Activated CD4-positive, alpha-beta T cell treated with anti-CD3 and anti-CD28 coated beads, Interleukin-2, amount 50 U/mL, for 48 hours (primary cell): ENCODE measurements at places on chromosomes 5 and 9.

GRCh38 chr9:70073756-70074155 is 30.1 kb downstream of the MAMDC2 start:
- DNase-seq: no peak

GRCh38 chr9:97500263-97500662 is 1.2 kb upstream of the TMOD1 start:
- no peak for DNase-seq

DNA sequence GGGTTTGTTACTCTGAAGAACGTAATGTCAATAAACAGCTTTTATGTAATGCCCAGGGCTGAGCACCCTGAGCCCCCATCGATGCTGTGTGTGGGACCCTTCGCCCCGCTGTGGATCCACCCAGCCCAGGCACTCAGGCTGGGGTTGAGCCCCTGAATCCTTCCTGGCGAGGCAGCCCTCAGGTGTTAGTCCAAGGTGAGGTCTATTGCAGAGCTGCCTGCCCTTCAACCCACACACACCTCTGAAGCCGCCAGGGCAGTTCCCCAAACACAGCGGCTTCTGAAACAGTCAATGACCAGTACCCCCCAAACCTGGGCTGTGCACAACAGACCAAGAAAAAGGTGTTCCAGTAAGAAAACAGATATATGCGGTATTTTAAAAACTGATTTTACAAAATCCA is 11.6 kb downstream of the DIPK1B start:
- no peak for DNase-seq

- DNase-seq: no peak
Observed at GRCh38 chr9:77290373-77290772, 113.0 kb downstream of the VPS13A start.

DNA sequence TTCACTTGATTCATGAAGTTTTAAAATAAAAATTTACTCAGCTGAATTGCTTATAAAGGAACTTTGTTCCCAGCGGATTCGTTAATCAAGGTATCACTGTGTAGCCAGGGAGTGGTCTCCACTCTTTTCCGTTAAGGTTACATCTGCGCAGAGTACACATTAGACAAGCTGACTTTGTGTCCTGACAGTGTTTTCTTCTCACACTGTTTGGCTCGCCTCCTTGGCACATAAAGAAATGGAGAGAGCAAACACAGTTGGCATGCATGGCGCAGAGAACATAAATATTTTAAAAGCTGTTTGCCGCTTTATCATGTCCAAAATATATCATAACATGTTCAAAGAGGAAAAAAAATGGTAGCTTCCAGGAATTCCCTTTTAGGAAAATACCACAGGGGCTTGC is 153.2 kb downstream of the EDIL3 start:
- no peak for DNase-seq

DNA sequence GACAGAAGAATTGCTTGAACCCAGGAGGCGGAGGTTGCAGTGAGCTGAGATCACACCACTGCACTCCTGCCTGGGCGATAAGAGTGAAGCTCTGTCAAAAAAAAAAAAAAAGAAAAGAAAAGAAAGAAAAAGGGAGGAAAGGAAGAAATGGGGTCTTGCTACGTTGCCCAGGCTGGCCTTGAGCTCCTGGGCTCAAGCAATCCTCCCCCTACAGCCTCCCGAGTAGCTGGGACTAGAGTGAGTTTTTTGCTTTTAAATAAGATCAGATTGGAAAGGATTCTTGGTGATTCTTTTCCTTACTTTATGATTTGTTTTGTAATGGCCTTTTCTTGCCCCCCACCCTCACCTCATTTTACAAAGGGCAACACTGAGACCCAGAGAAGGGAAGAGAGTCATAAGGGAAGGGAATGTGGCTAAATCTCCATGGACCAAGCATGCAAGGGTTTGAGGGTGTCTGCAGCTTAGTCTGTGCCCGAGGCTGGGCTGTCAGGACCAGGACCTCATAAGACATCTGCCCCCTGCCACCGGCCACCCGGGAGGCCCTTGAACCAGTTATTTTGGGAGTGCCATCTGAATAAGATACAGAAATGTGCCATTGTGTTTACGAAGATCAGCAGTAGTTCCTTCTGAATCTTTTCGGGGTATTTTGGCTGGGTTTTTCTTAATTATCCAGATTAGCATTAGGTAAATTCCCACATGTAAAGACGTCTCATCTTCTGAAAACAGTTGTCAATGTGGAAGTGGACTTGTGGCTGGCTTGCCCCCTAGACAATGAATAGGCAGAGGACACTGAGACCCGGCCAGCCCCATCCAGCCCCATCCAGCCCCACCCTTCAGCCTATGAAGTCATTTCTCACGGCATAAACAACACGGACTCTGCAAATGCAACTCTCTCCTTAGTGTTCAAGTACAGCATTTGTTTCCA is 44.5 kb upstream of the GRHPR start:
- DNase-seq: no peak

- DNase-seq: peak; percentile 21
Observed at GRCh38 chr5:43245724-43246385, 53.8 kb downstream of the NIM1K start.

- DNase-seq: no peak
Observed at GRCh38 chr5:174300941-174301761, 255.6 kb downstream of the NSG2 start.

DNA sequence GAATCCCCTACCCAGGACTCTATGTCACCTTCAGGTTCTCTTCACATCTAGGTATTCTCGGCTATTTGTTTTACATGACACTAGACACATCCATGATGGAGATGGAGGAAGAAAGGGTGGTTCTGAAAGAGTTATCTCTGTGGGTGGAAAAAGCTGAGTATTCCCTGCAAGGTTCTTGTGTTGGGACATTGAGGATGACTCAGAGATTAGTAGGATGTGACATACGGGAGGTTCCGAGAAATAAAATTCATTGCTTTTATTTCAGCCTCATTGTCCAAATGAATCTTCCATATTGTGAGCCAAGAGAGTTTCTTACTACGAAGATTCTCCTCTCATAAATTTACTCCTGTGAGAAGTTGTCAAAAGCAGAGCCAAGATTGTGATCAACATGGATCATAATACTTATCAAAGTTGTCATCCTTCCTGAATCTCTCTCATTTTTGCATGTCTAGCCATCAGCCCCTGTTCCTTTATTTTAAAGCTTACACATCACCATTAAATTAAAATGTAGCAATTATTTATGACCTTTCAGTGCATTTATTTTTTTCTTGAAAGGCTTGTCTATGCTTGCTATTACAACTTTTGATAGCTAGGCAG is 370.0 kb downstream of the PSAT1 start:
- no peak for DNase-seq

DNA sequence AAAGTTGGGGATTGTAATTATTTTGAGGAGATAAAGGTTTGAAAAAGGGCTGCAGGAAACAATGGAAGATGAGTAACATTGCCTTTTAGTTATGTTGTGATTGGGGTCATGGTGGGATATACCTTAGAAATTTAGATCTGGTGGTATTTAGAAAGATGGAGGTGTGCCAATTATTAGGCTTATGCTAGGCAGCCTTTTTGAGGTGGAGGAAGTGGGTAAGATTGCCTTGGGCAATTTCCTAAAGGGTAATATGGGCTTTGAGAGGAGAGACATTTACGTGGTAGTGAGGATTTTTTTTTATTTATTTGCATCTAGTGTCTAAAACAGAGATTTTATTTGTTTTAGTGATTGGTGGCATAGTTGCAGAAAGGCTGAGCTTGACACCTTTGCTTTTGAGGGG is 10.5 kb downstream of the HSPA4 start:
- no peak for DNase-seq
